ENCODE measurements at places on chromosomes 2 and 18.

DNA sequence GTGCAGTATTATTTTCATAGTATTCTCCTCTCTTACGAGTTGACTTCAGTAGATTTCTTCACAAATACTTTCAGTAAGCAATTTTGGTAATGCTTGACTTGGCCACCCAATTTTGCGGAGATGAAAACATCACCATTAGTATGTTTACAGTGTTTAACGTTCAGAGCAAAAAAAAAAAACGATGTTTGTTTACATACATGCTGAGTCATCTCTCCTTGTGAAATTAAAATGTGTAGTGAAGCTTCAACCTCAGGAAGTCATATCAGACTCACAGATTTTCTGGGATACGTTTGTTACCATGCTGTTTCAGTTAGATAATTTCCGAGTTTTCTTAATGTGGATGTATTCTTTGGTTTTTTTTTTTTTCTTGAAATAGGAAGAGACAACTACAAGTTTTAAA lies 100.1 kb downstream of the CTNNA2 start:
- no peak for DNase-seq

DNA sequence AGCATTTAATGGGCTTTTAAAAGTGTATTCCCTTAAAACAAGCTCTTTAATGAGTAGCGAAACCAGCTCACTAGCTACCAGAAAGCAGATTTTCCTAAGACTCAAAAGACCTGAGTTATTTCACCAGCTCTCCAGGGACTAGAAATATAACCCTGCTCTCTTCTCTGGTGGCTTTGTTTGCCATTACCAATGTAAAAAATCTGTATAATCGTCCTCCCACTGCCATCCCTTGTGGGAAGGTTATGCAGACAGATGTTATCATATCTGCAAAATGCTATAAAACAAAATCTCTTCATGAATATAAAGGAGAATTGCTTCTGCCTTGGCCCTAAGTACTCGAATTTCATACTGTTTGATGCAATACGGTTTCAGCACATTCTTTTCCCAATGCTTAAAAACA lies 335.2 kb downstream of the NUP35 start:
- DNase-seq: no peak

DNA sequence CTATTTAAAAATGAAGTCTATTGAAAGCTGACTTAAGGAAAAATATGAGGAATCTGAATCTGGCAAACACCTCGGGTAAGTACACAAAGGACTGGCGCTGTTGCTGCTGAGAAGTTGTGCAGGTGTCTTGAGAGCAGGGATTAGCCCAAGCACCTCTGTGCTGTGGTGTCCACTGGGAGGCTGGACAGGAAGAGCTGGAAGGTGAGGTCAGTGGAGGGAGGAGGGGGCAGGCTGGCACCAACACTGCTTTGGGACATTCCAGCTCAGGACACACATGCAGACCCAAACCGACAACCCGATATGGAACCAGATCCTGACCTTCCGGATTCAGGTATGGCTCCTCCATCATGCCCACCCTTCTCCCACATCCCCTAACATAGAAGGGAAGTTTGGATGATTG lies 20.6 kb downstream of the FER1L5 start:
- DNase-seq: no peak

DNA sequence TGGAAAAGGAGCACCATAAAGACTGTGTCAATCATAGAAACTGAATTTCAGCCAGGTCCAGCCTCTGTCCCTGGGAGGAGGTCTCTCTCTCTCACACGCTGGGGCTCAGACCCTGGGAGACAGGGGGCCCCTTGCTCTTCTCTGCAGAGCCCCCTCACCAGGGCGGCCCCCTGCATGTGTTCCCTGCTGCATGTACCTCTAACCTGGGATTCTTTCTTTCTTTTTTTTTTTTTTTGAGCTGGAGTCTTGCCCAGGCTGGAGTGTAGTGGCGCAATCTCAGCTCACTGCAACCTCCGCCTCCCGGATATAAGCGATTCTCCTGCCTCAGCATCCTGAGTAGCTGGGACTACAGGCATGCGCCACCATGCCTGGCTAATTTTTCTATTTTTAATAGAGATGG lies 46.5 kb downstream of the TPO start:
- no peak for DNase-seq

GRCh38 chr2:241799522-241800197 lies 9.3 kb upstream of the NEU4 start:
- no peak for DNase-seq

DNA sequence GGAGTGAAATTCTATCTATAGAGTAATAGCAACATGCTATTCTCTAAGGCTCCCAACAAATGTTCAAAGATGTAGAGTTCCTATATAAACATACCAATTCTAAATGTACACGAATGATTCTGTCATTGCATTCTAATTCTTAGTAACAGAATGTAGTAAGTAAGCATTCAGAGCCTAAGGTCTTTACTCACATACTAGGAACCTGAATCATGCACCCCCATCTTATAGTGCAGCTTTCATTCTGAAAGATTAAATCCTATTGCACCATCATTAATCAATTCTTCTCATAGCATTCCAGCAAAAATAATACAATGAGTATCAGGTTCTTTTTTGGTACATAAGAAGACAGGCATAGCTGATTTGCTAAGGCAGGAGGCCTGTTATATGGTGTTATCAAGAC lies 230.0 kb downstream of the NCKAP5 start:
- no peak for DNase-seq

DNA sequence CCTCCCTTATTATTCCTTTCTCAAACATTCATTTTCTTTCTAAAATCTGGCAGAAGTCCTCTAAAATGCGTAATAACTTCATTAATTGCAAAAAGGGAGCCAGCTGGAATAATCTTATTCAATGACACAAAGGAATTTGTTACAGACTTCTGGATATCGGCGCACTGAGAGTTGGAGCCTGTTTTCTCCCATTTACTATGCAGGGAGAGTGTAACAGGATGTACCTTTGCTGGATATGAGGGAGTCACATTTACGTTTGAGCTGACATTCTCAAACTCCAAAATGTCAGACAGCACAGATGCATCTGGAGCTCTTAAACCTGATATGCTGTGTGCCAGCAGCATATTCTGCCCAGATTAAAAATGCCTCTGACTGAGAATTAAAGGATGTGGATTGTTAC lies 275.3 kb downstream of the TMX3 start:
- no peak for DNase-seq

DNA sequence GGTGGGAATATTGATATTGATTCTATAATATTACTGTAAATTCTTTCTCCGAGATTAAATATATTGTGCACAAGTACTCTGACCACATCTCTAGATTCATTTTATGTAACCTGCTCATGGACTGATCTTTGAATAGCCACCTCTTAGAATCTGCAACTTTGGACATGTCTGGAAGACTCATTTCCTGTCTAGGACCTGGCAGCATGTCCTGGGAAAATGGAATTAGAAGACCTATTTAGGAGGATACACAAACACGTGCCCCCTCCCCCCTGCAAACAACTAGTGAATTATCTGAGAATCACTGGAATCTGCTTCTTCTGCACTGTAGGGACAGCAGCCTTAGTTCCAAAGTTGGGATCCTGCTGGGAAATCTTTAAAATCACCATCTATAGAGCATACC lies 94.1 kb downstream of the UBE2E3 start:
- no peak for DNase-seq

DNA sequence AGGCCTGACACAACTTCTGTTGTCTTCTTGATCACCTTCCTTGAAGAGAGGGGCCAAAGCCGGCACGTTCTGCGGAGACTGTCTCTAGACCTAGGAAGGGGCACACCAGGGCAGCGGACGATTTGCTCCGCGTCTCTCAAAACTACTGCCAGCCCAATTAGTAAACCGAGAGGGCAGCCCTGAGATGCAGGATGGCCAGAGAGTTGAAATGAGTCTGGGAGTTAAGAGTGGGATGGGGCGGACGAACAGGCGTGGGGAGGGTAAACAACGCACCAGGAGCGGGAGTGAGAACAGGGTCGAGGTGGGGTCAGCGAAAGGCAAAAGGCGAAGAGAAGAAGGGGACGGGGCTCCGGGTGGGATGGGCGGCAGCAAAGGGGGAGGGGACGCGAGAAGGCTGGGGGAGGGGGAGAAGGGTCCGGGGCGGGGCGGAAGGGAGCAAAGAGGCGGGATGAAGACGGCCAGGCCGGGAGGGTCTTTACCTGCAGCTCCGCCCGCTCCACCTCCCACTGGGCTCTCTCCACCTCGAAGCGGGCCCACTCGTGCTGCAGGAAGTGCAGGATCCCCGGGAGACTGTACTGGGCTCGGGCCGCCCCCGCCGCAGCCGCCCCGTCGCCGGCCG lies 476 bp downstream of the STRN start:
- peak; percentile 26 for DNase-seq

DNA sequence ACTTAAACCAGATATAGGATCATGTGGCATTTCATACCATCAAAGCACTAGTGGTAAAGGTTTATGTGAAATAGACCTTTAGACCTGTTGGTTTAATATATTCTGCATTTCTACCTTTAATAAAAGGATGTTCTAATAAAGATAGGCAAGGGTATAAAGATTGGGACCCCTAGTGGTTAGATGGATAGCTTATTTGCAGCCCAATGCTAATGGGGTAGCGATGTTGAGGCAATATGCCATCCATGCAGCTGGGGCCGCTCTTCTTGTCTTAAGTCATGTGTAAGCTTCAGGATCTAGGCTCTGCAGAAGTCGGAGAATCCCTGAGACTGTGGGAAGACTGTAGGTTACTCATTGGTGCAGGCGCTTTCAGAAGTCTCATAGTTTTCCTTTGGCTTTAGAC lies 114.9 kb downstream of the ICOS start:
- DNase-seq: no peak

GRCh38 chr2:221385716-221386115 lies 186.4 kb downstream of the EPHA4 start:
- DNase-seq: no peak

DNA sequence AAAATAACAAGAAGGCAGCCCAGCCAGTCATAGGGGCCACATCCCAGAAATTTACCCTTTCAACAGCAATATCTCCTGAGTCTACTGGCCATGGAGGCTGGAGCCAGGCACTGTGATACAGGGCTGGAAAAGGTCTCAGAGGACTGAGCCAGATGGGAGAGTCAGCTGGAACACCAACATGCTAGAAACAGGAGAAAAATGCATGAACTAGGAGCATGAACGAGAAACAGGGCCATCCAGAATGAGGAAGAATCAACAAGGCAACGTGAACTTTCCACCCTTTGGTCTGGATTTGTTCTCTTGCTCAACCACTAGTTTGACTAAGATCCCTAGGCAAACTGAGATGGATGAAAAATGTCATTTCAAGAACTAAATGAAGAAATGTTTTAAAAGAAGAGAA lies 13.1 kb downstream of the PID1 start:
- DNase-seq: no peak

DNA sequence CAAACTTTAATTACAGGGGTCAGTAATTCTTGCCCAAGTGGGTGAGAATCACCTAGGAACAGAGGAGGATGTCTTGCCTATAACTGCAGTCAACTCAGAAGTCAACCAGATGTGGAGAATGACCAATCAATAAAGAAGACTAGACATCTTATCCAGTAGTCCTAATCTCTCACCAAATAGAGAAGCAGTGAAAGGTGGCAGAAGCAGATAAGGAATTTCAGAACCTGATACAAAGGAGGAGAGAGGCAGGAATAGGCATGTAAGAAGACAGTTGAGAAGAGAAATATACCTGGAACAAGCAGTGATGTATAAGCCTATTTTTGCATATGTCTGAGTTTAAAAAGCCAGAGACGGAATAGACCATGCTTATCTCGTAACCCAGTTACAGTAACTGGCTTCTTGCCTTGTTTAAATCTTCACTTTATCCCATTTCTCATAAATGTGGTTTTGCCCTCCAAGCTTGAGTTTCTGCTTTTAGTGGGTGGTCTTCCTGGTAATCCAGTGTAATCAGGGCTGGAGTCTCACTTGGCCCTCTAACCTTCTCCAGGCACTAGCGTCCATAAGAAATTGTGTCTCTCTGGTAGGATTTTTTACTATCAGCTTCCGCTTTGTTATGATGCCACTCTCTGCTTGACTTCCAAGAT lies 401.0 kb downstream of the SUCLG1 start:
- no peak for DNase-seq

- DNase-seq: no peak
Observed at GRCh38 chr2:120594856-120595685, 140.6 kb upstream of the GLI2 start.

DNA sequence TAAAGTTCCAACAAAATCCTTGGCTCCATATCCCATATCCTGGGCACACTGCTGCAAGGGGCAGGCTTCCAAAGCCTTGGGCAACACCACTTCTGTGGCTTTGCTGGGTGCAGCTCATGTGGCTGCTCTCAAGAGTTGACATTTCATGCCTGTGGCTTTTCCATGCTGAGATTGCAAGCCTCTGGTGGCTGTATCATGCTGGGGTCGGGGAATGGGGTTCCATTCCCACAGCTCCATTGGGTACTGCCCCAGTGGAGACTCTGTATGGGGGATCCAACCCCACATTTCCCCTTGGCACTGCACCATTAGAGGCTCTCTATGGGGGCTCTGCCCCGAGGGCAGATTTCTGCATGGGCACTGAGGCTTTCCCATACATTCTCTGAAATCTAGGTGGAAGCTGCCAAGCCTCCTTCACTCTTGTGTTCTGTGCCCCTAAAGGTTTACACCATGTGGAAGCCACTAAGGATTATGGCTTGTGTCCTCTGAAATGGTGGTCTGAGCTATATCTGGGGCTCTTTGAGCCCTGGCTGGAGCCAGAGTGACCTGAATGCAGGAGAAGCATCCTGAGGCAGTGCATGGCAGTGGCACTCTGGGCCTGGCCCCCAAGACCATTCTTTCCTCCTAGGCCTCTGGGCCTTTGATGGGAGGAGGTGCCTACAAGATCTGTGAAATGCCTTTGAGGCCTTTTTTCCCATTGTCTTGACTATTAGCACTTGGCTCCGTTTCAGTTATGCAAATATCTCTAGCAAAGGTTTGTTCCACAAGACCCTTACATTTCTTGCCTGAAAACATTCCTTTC lies 107.9 kb downstream of the PTGR3 start:
- no peak for DNase-seq

- no peak for DNase-seq
Observed at GRCh38 chr2:3223080-3223923, 154.3 kb downstream of the EIPR1 start.

- DNase-seq: no peak
Observed at GRCh38 chr18:10290638-10291235, 163.7 kb upstream of the APCDD1 start.

DNA sequence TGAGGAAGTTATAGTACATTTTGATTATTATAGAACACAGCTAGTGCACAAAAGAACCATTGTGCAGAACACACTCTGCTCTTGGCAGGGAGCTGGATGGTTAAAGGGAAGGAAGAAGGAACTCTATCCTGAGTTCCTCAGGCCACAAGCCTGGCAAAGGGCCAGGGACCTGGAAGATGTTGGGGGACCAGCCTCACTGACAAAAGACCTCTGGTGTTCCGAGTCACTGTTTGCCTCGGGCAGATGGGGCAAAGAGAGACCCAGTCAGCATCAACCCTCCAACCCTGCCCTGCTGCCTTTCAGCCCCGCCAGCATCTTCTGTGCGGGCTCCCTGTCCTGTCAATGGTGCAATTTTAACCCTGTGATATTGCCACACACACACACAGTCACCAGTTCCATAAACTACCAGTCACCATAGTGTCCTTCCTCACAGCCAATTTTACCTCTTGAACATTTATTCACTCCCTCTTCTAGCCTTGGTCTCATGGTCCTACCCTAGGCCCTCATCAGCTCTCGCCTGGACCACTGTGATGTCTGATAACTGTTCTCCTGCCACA lies 21.9 kb downstream of the NEMP2 start:
- DNase-seq: no peak

- no peak for DNase-seq
Observed at GRCh38 chr18:48954886-48955819, 4.4 kb upstream of the SMAD7 start.
